ENCODE measurements at places on chromosomes 3 and 15.
A peak's percentile ranks its signal among the peaks of the same experiment; 100 is the strongest.

GRCh38 chr15:82111918-82112317 lies 66.1 kb upstream of the MEX3B start:
- DNase-seq = no peak

- DNase-seq = no peak
Measured at GRCh38 chr3:15324379-15324808, 8.0 kb downstream of the SH3BP5 start.

- DNase-seq = no peak
Measured at GRCh38 chr3:40201770-40202169, 107.7 kb upstream of the EIF1B start.

- DNase-seq = no peak
Measured at GRCh38 chr15:85141726-85142125, 160.1 kb downstream of the PDE8A start.

- no peak for DNase-seq
Measured at GRCh38 chr3:20648294-20648693, 462.3 kb upstream of the SGO1 start.

GRCh38 chr3:4866866-4867265 lies 112.4 kb upstream of the BHLHE40 start:
- peak; percentile 73 for DNase-seq

GRCh38 chr3:57544181-57545125 lies at the start of gene DNAH12:
DNAH12 (minus strand) TSS chr3:57544344; CDS start chr3:57542870, 1,474 bp downstream.
- peak; percentile 89 for DNase-seq

GRCh38 chr3:48151058-48151806 lies 37.0 kb downstream of the CDC25A start:
- no peak for DNase-seq
